H1 (cell line): ENCODE measurements at places on chromosomes 5 and 9.
A peak's percentile ranks its signal among the peaks of the same experiment; 100 is the strongest.

DNA sequence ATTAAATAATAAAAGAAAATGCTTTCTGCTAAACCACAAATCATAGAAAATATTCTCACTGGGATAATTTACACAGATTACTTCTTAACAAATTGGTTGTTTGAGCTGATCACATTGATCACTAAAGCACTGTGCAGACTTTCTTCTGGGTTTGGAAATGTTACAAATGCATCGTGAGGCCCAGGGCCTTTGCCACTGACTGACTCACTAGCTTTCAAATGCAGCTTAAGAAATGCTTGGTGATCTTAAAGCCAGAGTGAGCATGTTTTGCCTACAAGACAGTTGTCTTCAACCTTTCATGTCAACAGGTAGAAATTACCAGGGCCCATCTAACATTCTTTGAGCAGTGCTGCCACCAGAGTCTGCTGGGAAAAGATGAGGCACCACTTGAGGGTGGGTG lies 252.3 kb upstream of the ADRA1B start:
- no peak for DNase-seq

DNA sequence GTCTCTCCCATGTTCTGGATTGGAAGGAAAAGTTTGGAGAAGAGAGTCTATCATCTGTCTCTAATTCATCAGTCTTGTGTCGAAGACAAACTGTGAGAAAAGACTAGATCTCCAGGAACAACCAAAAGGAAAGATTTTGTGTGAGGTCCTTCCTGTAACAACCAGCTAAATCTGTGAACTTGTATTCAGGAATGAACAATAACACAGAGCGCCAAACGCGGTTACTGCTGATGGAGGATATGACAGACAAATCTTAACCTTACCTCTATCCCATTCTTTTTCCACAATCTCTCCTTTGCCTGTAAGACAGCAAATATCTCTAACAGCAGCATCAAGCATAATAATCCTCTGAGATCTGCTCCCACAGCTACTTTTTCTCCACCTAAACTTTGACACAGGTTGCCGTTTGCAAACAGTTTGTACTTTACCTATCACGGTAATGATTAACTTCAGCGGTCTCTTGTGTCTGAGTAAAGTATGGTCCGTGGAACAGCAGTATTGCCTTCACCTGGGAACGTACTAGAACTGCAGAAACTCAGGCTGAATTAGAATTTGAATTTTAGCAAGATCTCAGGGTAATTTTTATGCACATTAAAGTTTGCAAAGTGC lies 387.6 kb downstream of the ELAVL2 start:
- DNase-seq = no peak

- DNase-seq = no peak
Observed at GRCh38 chr5:72222521-72222920, 97.5 kb downstream of the MRPS27 start.

- no peak for DNase-seq
Observed at GRCh38 chr9:94773655-94774054, 47.2 kb downstream of the AOPEP start.

- no peak for DNase-seq
Observed at GRCh38 chr5:1536871-1537602, 13.3 kb upstream of the LPCAT1 start.

GRCh38 chr9:116842658-116843057 lies 155.6 kb downstream of the TRIM32 start:
- DNase-seq = peak; percentile 63

- DNase-seq = no peak
Observed at GRCh38 chr5:76547242-76547890, 75.8 kb downstream of the F2RL2 start.

- no peak for DNase-seq
Observed at GRCh38 chr5:171841984-171842776, 56.6 kb downstream of the SMIM23 start.

- DNase-seq = no peak
Observed at GRCh38 chr9:75431375-75431774, 343.1 kb downstream of the OSTF1 start.

DNA sequence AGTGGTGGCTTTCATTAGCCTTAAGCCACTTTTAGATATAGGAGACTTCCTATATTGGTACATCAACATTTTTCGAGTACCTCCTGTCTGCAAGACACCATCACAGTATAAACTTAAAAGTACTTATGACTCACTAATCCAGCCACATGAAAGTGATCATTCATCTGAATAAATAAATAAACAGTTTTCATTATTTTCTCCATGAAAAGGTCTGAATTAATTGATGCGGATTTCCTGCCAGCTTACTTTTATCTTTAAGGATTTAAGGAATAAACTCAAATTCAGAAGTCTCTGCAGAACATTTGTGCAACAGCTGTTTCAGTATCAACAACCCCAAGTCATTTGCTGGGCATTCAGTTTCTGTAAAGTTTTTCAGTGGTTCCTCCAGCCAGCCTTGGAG lies 4.0 kb downstream of the SAP30L start:
- DNase-seq = no peak

GRCh38 chr5:139650031-139650688 lies 2.0 kb downstream of the CXXC5 start:
- no peak for DNase-seq

- DNase-seq = no peak
Observed at GRCh38 chr5:1484730-1485578, 38.8 kb downstream of the LPCAT1 start.

DNA sequence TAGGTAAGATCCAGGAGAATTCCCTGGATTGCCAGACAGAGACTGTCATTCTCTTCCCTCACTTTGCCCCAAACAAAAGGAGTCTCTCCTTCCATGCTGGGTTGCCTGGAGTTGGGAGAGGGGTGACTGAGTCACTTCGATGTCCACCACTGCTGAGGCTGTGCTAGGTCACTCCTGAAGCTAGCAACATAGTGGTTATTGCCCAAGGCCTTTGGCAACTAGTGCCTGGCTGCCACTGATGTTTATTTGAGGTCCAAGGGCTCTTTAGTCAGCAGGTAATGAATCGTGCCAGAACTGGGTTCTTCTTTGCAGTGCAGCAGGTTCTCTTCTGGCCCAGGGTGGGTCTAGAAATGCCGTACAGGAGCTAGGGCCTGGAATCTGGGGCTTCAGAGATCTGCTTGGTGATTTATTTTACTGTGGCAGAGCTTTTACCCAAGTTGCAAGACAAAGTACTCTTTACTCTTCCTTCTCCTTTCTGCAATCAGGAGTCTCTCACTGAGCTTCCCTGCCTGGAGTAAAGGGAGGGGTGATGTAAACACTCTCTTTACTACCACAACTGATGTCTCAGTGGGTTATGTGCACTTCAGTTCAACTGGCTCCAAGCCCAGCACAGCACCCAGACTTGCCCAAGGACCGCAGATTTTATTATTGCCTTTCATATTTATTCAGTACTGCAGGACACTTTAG lies 155.7 kb upstream of the SH3GL2 start:
- DNase-seq = no peak

DNA sequence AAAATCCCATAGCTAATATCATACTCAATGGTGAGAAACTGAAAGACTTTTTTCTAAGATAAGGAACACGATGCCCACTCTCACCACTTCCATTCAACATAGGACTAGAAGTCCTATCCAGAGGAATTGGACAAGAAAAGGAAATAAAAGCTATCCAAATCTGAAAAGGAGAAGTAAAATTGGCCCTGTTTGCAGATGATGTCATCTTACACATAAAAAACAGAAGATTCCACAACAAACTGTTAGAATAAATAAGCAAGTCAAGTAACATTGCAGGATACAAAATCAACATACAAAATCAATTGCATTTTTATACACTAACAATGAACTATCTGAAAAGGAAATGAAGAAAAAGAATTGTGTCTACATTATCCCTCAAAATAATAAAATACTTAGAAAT lies 308.0 kb downstream of the MCTP1 start:
- no peak for DNase-seq

GRCh38 chr9:109908459-109909390 lies 128.7 kb downstream of the PALM2AKAP2 start:
- DNase-seq = no peak
